ENCODE measurements at places on chromosomes 1 and 21. TPM values are rescaled to one million over a fixed set of nuclear protein-coding genes. Genes with fewer than 3 reads are reported as not detected.

- peak; percentile 95 for DNase-seq
Measured at GRCh38 chr1:24558902-24559791, 3.3 kb downstream of the NCMAP start.

- DNase-seq: peak; percentile 88
Measured at GRCh38 chr1:89519779-89520358, 4.8 kb upstream of the LRRC8B start.

- DNase-seq: peak; percentile 35
Measured at GRCh38 chr1:92536980-92537884, 50.5 kb upstream of the GFI1 start.

DNA sequence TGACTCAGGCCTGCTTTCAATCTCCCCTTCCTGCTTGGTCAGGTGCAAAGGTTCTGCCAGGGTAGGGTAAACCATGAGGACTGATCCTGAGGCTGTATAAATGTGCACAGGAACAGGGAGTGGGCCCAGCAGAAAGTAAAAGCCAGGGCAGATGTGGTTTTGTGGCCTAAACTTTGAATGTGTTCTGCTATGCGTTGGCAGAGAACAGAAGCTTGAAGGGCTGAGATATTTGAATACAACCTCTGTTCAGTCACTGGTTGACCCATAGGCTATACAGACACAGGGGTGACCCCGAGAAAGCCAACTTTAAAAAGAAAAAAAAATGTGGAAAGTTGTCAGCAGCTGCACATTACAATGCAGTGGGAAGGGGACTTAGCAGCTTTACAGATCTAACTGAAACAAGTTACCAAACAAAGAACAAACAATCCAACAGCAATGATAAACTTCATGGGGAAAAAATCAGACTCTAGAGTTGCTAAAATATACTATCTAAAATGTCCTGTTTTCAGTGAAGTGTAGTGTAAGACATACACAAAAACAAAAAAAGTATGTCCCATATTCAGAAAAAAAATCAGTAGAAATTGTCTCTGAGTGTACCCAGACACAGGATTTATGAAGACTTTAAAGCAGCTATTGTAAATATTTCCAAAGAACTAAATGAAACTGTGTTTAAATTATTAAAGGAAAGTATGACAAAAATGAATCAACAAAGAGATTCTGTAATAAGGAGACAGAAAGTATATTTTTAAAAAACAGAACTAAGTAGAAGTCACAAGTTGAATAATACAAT, 216.1 kb downstream of the RPS6KC1 start:
- no peak for DNase-seq

DNA sequence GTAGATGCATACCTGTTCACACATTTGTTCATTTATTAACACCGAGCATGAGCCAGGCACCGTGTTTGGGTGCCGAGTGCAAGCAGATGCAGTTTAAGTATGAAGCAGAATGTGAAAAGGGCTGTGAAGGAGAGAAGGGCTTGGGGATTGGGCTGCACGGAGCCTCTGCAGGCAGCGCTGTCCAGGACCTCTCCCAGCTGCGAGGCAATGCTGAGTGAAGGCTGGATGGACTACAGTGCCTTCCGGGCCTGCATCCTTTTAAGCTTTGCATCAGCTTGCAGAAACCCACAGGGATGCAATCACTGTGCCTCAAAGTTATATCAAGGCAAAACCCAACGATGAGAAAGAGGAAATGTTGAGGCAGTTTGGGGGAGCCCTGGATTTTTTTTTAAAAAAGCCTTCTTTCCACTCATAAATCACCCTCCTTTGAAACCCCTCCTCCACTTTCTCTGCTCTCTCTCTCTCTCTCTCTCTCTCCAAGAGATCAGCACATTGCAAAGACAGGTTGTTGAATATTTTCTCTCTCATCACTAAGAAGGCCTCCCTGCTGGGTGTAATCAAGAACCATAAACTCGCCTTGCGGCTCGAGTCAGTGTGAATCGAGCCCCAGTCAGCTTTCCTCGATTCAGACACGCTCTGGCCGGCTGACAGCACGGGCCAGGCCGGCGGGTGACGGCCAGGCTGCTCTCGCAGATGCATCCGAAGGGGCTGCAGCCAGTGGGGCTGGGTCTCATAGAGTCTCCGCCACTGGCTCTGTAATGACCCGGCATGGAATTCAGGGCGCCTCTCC, 89.2 kb upstream of the POU3F1 start:
- no peak for DNase-seq

DNA sequence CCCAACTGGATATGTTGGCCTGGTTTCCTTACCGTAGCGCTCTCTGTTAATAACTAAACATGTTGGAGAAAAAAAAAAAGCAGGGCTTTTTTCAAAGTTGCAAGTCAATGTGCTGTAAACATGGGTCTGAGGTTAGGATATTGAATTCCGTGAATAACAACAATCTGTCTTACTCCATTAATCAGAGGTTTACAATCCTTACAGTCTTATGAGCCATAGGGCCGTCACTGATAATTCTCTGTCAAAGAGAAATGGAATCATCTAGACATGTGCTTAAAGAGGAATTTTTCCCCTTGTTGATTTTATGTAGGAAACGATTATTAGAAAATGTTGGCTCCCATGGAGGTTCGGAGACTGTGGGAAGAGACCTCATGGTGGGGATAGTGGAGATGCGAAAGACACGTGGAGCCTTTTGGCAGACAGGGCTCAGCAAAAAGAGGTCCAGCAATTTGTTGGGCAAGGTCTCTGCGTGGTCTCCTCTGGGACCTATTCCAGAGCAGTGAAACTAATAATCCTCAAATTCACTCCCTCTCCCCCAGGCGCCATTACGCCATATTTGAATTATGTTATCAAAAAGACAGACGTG, 83.5 kb upstream of the CLDN14 start:
- no peak for DNase-seq

- peak; percentile 51 for DNase-seq
Measured at GRCh38 chr1:107019166-107019565, 37.3 kb upstream of the PRMT6 start.

GRCh38 chr1:110012100-110012780, 22.2 kb upstream of the STRIP1 start:
- DNase-seq: no peak

DNA sequence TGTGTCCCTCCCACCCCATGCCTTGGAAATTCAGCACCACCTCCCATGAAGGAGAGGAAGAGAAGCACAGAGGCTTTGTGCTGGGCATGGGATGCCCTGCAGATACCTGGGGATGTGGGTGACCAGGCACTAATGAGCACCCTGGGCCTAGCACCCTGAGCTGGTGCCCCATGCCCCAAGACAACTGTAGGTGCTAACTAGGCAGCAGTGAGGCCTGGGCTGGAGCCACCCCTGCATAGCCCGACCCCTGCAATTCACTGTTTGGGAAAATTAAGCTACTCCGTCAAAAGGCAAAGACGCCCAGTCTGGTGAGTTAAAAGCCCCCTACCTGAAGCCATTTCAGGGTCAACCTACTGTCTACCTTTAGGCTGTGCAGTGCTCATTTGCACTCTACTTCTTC, 5.4 kb downstream of the KCNA2 start:
- DNase-seq: no peak

GRCh38 chr1:232457595-232457994, 172.3 kb downstream of the SIPA1L2 start:
- DNase-seq: no peak

DNA sequence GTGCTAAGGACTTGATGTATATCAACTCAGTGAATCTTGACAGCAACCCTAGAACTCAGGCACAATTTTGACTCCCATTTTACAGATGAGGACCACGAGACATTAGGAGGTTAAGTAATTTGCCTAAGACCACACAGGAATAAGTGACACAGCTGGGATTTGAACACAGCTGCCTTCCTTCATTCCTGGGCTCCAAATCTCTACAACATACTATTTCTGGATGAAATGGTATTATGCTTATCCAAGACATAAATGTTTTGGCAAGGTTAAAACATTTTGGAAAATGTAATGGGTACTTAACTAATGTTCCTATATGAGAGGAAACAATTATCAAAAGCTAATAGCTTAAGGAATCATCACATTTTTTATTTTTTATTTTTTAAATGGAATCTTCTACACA, 4.8 kb downstream of the CLDN8 start:
- DNase-seq: no peak

- peak; percentile 49 for DNase-seq
Measured at GRCh38 chr1:197302775-197303174, 34.7 kb downstream of the CRB1 start.

DNA sequence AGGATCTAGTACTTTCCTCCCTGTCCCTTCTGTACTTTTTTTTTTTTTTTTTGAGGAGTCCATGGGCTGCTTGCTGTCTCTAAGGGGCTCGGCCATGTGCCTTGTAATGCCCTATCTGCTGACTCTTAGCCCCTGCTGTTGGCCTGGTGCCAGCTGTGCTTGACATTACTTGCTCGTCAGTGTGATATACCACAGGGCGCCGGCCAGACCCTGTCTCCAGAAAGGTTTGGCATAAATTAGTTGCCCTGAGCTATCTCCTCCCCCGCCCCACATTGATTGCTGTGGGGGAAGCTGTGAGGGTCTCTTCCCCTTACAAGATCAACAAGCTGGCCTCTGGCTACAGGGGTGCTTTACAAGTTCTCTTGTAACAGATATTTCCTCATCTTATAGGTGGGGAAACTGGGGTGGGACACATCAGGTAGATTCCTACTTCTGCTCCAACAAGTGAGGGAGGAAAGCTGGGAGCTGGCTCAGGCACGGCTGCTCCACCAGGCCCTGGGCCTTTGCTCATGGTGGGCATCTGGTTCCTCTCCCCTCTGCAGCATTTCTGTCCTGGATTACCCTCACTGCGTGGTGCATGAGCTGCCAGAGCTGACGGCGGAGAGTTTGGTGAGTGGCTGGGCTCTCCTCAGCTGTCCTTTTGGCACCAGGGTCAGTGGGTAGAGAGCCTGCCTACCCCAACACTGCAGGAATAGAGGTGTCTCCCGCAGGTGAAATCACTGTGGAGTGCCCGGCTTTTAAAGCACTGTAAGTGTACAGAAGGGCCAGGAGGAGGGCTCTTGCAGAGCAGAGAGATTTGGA, 15.6 kb downstream of the STRIP1 start:
- no peak for DNase-seq

DNA sequence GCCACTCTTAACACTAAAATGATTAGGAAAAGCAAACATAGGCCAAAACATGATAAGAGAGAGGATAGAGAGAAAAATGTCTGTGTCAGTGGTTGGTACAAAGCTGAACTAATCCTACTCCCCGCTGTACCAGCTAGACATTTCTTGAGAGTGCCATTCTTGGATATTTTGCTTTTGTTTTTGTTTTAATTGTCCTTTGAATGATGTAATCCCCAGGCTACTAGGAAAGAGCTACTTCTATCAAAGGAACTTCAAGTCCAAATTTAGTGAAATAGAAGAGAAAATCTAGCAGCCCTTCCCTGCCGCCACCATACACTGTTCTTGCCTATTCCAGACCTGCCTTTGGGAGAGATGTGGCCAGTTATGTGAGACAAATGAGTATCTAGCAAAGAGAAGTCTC, 269.6 kb downstream of the GRIK1 start:
- no peak for DNase-seq

GRCh38 chr21:27704567-27705166, 737.8 kb upstream of the ADAMTS5 start:
- no peak for DNase-seq

DNA sequence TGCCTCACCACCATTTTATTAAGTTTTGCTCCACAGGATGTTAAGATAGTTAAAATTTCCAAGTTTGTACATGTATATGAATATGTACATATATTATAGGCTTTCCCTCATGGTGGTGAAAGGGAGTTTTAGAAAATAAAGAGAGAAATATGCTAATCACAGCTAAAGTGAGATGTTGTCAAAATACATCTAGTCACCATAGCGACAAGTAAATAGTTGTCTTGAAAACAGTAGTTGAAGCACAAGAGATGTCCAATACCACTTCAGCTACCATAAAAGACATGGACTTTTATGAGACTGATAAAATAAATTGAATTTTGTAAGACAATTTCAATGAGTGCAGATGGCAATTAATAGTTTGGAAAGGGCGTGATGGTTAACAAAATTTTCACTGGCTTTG, 1600.0 kb downstream of the BRINP3 start:
- no peak for DNase-seq

- DNase-seq: peak; percentile 43
Measured at GRCh38 chr1:38328278-38329035, 281.9 kb upstream of the POU3F1 start.

DNA sequence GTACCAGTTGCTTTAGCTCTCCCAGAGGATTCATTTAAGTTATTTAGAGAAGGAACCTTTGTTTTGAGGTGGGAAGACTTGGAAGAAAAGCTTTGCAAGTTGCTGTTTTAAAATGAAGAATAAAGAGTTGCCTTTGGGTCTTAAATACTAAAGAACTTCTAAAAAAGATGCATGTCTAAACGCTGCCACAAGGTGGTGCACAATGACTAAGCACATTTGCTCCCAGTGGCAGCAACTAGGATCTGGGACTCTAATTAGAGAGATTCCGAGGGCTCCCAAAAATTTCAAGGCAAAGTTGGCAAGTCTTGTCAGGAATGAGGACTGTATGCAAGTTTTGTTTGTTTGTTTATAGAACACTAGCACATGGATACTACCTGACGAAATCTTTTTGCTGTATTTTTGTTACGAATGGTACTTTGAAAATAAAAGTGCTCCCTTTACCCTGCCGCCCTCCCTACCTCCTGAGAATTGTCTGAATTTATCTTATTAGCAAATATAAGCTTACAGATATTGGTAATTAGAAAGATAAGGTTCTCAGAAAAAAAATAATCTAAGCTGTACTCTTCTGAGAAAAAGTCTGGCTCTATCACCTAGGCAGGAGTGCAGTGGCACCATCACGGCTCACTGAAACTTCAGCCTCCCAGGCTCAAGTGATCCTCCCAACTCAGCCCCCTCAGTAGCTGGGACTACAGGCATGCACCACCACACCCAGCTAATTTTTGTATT, 121.8 kb downstream of the HFM1 start:
- DNase-seq: peak; percentile 90

DNA sequence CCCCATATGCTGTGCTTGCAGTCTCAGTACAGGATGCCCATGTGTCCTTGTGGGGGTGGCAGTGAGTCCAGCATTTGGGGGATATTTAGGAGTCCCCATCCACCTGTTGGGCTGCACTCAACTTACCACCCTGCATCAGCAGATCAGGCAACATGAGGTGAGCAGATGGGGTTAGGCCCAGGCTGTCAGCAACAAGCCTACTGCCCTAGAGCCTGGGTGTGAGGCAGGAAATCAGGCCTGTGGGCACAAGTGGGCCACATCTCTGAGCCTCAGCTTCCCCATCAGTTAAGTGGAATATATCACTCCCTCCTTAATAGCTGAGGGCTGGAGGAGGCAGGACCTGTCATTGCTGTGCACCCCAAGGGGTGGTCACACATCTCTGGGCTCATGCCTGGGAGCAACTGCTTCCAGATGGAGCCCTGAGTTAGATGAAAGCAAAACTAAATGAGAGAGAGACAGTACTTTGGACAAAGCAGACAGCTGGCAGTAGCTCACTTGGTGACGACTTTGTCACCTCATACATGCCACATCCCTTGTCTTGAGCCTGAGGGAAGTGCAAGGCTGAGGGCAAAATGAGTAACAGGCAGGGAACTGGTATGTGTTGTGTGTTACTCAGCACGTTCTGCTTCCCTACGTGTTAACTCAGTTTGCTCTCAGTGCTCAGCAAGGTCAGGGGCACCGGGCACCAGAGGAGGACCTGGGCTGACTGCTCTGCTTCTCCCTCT, 48.4 kb downstream of the TRIM11 start:
- no peak for DNase-seq

GRCh38 chr1:114108751-114109255, 44.9 kb downstream of the SYT6 start:
- DNase-seq: no peak

GRCh38 chr1:86557739-86558138, 10.9 kb downstream of the CLCA4 start:
- no peak for DNase-seq

- peak; percentile 83 for DNase-seq
Measured at GRCh38 chr1:12208271-12208670, 21.6 kb upstream of the VPS13D start.

The FLG2 gene
- not detected for total RNA-seq

The CCDC18 gene
- total RNA-seq: 6.2 TPM

The FHAD1 gene
- 0.72 TPM for total RNA-seq

The ATP1A4 gene
- total RNA-seq: not detected

The PDE9A gene
- not detected for total RNA-seq

All from osteoblast (primary cell).